ENCODE measurements at places on chromosomes 5 and 9. TPM values are rescaled to one million over a fixed set of nuclear protein-coding genes. Genes with fewer than 3 reads are reported as not detected.

DNA sequence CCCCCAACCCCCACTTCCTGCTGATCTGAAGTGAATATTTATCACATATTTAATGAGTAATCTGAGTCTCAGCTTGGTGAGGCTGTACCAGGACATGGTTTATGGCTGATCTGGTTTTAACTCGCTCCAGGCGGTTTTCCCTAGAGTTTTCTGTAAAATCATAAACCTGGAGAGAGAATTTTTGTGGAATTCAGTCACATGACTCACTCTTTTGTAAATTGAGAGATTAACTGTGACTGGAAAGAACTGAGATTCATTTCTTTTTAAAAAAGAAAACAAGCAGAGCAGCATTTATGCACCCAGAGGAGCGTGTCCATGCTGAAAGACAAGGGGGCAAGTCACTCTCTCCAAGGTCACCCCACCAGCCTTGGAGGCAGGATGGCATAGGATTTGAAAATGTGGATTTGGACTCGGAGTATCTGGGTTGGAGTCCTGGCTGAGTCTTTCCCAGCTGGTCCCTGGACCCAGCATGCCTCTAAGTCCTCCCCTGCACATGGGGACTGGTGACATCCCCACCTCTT, 81.8 kb downstream of the ZNF618 start:
- peak; percentile 74 for DNase-seq

GRCh38 chr5:129909225-129909624, 5.0 kb downstream of the CHSY3 start:
- no peak for DNase-seq

DNA sequence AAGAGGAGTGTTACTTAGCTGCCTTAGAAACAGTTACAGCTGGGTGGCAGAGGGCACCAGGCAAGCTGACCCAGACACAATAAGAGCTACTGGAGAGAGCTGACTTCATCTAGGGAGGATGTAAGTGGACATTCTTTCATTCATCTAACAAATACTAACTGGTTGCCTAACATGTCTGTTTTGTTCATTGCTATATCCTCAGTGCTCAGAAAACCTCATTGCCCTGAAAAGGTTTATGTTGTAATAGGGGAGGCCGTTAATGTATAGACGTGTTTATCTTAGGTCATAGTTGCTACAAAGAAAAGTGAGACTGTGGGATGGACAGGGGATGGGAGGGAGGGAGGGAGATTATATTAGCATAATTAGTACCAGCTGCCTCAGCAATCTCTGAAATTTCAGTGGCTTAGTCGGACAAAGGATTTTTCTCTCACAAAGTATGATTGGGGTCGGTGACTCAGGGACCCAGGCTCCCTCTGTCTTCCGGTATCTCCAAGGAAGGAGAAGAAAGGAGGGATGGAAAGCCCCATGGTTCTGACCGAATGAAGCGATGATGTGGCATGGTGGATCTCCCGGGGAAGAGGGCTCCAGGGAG, 2.6 kb upstream of the SNX18 start:
- DNase-seq: peak; percentile 55

- peak; percentile 40 for DNase-seq
These were observed 312.2 kb downstream of the SPOCK1 start for GRCh38 chr5:137186759-137187461.

DNA sequence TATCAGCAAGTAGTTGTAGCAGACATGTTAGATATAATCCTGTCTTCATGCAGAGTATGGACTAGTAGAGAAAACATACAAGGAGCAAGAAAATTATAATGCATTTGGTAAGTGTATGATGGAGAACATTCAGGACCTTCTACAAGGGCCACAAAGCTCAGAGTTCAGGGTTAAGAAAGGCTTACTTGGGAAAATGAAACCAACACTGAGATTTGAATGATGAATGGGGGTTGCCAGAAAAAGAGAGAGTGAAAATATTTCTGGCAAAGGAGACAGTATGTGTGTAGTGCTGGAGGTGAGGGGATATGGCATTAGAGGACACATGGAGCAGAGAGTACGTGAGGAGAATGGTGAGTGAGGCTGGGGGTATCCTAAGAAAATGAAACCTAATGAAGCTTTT, 169.8 kb upstream of the STK32A start:
- DNase-seq: no peak

- no peak for DNase-seq
These were observed 34.5 kb upstream of the GABRP start for GRCh38 chr5:170748951-170749471.

- peak; percentile 26 for DNase-seq
These were observed 79.7 kb upstream of the ASTN2 start for GRCh38 chr9:117494401-117495090.

DNA sequence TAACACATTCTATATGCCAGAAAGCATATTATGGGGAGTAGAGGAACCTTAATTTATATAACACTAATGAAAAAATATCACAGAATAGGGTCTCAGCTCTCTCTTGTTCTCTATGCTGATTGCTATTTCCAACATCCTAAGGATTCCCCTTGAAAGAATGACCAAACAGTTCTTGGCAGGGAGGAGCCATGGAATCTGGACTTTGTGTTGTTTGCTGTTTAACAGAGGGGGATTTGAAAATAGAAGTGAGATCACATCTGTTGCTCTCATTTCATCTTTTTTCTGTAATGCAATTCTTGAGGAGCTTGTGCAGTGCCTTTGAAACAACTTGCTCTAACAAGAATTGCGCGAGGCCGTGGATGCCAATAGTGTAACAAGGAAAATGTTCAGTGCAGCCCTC, 755.3 kb downstream of the TLE1 start:
- DNase-seq: no peak

DNA sequence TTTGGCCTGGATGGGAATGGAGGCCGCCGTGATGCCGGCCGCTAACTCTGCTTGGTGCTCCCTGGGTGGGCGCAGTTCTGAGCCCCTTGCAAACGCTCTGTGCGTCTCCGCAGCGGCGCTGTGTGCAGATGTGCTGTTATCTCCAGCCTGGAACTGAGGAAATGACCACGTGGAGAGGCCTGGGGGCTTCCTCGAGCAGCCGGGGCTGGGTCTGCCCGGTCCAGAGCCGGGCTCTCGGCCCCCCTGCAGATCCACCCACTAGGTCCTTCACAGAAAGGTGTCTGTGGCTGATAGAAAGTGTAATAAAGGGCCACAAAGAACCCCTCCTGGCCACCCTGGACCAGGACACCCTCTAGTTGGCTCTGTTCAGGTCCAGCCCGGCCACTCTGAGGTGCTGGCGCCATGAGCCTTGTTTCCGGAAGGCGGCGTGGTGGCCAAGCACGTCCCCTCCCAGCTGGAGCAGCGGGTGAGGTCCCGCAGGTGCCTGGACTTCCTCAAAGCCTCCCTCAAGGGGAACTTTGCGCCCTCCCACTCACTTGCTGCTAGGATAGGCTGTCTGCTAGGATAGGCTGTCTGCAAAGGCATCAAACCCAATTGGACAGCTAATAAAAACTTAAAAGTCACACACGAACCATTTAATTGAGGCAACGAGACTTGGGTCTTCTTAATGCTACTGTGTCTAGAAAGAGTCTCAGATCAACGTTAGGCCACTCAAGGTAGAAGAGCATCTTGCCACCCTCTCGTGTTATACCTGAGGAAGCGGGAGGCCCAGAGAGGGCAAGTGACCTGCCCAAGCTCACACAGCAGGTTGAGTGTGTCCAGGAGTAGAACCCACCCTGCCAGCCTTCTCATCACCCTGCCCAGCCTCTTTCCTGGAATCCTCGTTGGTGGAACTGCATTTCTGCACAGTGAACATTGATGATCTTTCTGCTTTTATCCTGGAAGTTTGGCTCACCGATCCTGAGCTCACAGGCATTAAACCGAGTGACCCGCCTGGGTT, 109.3 kb upstream of the FCN2 start:
- no peak for DNase-seq

DNA sequence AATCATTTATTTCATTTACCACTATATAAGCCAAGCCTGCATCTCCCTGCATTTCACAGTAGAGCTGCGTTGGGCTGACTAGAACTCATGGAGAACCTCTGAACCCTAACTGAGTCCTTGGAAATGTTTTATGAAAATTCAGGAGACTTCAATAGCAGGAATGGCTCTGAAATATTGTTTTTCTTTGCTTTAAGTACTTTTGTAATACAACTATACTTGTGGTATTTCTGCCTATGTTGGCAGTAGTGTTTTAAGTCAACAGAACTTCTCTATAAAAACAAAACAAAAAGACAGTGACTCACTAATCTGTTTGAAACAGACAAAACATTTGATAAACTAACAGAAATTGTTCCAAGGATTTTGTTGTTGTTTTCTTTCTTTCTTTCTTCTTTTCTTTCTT, 489.2 kb upstream of the MEF2C start:
- DNase-seq: no peak

GRCh38 chr5:77209495-77210090, 887 bp upstream of the PDE8B start:
- no peak for DNase-seq

DNA sequence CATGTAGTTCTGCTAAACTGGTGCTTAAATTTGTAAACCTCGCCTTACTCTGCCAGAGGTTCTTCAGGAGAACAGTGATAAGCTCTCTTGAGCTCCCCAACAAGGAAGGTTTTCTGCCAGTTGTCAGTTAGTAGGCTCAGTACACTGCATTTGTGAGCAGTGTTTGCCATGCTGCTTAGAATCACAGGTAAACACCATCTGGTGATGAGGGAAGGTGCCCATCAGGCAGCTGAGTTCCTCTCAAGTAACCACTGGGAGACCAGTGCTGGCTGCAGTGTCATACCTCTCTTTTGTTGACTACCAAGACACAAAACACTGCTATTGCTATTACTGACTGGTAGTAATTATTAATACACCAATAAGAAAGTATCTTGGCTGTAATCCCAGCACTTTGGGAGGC, 186.2 kb upstream of the OTULINL start:
- DNase-seq: no peak

GRCh38 chr5:45696206-45696836, at the start of gene HCN1:
Gene HCN1, minus strand, starts transcription at chr5:45696380.
- no peak for DNase-seq

- peak; percentile 90 for DNase-seq
These were observed at the start of gene PPIC for GRCh38 chr5:123036391-123037103. Gene PPIC, minus strand, starts transcription at chr5:123036725. Its CDS starts 100 bp downstream, at chr5:123036625.

DNA sequence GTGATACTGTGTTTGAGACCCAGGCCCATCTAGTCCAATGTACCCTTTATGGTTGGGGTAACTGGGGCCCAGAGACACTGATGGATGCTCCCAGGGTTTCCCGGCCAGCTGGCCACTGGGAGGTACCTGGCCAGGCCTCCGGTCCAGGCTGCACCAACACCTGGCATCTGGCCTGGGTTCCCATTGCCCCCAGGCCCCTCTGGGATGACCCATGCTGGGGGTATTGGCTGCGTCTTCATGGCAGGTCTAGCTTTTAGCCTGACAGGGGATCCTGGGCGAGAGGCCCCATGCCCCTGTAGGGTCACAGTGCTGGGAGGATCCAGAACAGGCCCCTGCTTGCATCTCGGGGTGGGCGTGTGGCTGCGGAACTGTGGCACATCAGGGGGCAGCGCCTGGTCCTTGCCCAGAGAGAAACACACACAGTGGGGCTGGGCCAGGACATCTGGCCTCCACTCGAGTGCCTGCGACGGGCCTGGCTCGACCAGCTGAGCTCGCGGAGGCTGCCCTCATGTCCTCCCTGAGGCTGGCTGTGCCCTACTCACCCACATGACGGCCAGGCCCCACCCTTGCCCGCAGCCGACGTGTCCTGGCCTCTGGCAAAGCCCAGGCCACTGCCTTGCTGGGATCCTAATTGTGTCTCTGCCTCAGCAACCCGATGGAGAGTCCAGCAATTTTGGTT, 21.5 kb upstream of the COL5A1 start:
- DNase-seq: no peak

DNA sequence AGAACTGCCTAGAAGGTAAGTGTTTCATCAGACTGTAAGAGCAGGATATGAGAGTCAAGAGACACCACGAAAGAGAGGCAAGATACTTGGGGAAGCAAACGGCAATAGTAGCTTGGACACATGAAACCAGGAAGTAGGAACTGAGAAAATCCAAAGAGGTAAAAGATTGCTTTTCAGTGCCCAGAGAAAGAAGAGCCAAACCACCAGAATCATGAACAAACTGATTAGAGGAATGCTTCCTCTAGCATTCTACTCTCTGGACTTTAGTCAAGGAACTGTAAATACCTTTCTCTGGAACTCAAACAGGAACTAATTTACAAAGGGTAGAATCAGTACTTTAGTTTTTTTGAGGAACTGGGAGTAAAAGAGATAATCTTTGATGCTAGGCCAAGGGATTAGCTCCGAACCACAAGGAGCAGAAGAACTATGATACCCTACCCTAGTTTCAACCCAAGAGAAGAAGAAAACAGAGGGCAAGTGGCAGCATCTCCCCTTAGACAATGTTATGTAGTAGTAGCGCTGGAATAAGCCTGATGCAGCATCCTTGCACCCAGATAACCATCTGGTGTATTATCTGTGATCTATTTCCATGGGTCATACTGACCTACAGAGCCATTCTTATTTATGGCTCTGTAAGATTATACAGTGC, 41.3 kb downstream of the EFCAB9 start:
- DNase-seq: no peak

DNA sequence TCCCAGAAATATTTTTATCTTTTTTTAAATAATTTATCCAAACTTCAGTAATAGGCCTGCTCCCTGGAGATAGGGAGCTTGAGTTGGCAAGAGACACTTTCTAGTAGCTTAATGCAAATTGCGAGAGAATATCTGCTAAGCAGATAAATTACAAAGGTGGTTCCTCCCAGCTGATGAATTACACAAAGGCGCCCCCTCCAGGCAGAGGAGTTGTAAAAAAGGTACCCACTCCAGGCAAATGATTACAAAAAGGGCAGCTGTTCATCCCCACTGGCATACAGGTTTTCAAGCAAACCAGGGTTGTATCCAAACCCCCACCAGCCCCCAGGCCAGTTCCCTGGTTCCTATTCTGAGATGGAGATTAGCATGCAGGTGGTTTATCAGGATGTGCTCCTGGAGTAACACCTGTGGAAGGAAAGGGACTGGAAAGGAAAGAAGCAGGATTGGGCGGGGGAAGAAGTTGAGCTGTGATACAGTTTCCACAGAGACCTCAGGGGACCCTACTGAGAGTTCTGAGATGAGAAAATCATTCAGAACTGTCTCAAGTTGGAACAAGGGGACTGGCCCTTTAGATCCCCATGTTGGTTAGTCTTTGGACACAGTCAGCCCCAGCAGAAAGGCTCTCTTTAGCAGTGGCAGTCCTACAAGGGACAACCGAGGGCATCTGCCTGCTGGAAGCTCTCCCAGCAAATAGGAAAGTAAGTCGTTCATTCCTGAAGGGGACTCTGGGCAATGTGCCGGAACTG, 25.5 kb downstream of the ESM1 start:
- DNase-seq: peak; percentile 11

- DNase-seq: no peak
These were observed 82.7 kb downstream of the DMXL1 start for GRCh38 chr5:119153629-119154028.

- no peak for DNase-seq
These were observed 6.1 kb downstream of the AFAP1L1 start for GRCh38 chr5:149277801-149278200.

- DNase-seq: no peak
These were observed 60.8 kb upstream of the CER1 start for GRCh38 chr9:14783358-14783757.

SPINK4 gene
- not detected for total RNA-seq

SLC34A3 gene
- total RNA-seq: 0.62 TPM

BOD1 gene
- 110 TPM for total RNA-seq

ACTBL2 gene
- total RNA-seq: not detected

PDLIM4 gene
- total RNA-seq: 220 TPM

SLC31A2 gene
- 62.3 TPM for total RNA-seq

All from myocyte (in vitro differentiated cells).